K562 (cell line): ENCODE measurements at places on chromosomes 11 and 22.
A peak's percentile ranks its signal among the peaks of the same experiment; 100 is the strongest.

DNA sequence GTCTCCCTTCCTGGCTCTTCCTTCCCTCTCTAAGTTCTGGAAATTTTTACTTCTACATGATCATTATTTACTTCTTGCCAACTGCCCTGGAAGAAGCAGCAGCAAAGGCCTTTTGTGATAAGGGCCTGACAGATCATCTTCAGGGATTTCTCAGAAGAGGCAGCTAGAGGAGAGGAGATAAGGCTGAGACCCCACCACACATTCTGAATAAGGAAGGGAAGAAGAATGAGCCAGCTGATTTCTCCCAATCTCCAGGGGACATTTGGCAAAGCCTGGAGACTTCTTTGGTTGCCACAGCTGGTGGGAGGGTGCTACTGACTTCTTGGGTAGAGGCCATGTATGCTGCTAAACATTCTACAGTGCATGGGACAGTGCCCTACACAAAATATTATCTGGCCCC is 122.4 kb upstream of the OR9Q1 start:
- no peak for DNase-seq

DNA sequence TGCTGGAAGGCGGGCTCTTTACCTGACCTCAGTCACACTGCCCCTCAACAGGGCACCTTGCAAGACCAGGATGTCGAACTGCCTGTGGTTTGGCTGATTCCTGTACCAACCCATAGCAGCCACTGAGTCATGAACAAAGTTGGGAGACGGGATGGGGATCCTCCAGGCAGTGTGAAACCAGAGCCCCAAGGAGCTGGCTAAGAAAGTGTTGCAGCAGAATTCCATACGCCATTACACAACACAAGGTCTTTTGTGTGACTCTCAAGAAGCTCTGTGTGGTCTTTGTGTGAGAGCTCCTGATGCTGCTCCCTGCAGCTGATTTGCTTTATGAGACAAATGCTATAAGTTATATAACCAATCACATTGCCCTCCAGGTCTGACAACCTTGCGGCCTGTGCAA is 617.7 kb downstream of the OPCML start:
- DNase-seq = no peak

- DNase-seq = peak; percentile 91
These were observed at the start of gene SUN2 for GRCh38 chr22:38755911-38756532. Gene SUN2, minus strand, starts transcription at chr22:38755998. Its CDS starts 3,370 bp downstream, at chr22:38752628.

DNA sequence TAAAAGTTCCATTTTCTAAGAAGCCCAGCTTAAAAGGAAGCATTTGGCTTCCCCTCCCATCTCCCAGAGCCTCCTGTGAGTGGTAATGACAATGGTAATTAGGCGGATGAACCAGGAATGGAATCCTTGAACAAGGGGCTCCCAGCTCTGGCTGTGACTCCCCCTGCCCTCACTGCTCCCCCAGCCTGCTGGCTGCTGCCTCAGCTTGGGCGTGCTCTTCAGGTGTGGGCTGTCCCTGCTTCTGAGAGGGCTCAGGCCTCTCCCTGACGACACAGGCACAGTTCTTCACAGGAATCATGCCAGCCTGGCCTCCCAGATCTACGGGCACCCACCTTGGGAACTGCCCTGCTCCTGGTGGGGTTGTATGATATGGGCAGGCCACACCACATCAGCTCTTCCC is 81.7 kb upstream of the NARS2 start:
- no peak for DNase-seq

GRCh38 chr11:125378571-125378970 is 117.5 kb downstream of the FEZ1 start:
- no peak for DNase-seq

DNA sequence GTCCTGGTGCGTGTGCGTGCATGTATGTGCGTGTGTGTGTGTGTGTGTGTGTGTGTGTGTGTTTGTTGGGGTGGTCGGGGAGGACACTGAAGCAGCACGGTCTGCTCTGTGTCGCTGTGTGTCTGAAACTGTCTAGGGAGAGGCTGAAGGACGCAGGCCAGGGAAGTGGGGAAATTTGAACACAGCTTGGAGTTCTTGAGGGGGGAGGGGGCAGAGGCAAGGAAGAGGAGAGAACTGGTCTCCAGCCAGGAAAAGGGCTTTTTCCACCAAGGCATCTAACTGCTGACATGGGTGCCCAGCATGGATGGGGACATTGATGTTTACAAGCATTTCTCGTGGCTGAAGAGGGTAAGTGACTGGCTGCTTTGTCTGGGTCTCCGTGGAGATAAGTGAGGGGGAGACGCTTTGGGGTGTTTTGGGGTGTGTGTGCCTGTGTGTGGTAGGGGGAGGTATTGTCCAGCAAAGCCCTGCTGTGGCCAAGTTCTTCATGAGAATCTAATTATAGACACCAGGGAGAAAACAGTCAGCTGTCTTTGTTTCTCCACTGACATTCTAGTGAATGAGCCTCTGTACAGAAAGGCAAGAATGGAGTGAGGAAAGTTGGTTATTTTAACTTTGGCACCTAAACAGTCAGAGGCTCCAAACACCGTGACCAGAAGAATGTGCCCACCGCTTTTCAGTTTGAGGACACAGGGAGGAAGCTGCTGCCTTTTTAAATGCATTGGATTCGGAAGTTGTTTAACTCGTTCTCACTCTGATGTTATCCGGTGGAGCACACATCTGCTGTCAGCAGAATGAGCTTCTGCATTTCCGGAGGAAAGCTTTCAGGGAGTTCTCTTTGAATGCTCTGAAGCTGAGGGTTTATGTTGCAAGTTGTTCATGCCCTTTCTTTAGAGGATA is 63.7 kb downstream of the PPFIBP2 start:
- DNase-seq = no peak

DNA sequence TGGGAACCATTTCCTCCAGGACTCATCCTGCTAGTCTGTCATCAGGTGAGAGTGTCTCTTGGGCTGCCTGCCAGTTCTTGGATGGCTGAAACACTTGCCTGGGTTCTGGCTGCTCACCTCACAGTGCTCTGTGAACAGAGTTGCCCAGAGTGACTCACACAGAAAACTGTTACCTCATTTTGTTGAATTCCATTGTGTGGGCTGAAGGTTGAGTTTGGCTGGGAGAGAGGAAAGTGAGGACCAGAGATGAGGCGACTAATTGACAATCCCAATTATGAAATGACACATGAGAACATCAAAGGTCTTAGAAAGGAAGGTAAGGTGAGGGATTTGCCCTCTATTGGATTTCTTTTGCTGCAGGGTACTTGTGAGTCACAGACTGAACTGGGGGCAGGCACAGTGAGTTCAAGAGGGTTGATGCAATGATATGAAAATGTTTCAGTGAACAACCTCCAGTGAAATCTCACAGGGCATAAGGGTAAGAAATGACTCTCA is 20.2 kb upstream of the CALCB start:
- DNase-seq = no peak

- no peak for DNase-seq
These were observed 89.7 kb upstream of the CARD18 start for GRCh38 chr11:105229257-105229656.

DNA sequence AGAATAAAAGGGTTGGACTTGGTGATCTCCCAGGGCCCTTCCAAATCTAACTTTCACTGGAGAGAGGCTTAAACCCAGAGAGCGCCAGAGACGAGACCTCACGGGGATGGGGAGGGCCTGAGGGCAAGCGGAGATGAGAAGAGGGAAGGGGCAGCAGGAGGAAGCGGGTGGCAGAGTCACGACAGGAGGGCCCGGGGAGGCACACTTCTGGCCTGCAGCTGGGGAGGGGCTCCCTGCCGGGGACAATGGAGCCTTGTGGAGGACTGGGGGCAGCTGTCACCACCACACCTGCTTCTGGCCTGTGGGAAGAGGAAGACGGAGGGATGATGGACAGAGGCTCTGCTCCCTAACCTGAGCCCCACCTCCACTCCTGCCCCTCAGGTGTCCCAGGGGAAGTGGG is 40.2 kb downstream of the PDE2A start:
- no peak for DNase-seq
